ENCODE measurements at places on chromosomes 6 and 20.

DNA sequence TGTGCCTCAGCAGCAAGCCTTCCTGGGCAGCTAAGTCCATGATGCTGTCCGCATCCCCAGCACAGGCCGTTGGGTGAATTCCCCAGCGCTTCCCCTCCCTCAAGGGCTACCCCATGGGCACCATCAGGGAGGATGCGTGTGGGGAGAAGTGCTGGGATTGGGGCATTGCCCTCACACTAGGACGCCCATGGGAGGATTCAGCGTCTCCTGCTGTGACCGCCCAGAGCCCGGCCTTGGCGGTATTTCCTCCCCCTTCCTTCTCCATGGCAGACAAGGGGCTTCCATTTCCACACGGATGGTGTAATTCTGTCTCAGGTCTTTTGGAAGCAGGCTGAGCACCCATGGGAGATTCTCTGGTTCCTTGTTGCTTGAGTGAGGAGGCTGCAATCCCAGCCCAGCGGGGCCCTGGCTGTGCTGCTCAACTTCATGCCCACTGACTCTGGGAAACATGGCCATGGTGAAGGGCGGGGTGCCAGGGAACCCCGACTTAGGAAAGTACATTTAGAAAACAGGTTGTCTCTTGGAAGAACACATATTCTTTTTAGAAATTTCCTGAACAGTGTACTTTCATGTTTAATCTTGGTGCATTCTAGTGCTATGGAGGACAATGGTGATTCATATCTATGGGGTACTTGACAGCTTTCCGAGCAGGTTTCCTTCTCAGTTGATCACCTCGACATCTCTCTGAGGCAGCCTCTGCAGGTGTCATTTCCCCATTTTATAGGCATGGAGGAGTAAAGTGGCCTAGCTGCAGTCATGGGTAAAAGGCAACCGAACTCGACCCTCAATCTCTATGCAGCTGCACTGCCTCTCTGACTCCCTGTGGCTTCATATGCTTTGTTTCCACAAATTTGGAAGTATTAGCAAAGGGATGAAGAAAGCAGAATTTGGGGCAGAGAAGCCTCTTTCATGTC lies 178.2 kb upstream of the CST7 start:
- no peak for DNase-seq

GRCh38 chr6:34332251-34333198 lies 59.9 kb downstream of the NUDT3 start:
- DNase-seq = no peak

GRCh38 chr6:54801669-54802068 lies 44.9 kb upstream of the FAM83B start:
- DNase-seq = no peak

DNA sequence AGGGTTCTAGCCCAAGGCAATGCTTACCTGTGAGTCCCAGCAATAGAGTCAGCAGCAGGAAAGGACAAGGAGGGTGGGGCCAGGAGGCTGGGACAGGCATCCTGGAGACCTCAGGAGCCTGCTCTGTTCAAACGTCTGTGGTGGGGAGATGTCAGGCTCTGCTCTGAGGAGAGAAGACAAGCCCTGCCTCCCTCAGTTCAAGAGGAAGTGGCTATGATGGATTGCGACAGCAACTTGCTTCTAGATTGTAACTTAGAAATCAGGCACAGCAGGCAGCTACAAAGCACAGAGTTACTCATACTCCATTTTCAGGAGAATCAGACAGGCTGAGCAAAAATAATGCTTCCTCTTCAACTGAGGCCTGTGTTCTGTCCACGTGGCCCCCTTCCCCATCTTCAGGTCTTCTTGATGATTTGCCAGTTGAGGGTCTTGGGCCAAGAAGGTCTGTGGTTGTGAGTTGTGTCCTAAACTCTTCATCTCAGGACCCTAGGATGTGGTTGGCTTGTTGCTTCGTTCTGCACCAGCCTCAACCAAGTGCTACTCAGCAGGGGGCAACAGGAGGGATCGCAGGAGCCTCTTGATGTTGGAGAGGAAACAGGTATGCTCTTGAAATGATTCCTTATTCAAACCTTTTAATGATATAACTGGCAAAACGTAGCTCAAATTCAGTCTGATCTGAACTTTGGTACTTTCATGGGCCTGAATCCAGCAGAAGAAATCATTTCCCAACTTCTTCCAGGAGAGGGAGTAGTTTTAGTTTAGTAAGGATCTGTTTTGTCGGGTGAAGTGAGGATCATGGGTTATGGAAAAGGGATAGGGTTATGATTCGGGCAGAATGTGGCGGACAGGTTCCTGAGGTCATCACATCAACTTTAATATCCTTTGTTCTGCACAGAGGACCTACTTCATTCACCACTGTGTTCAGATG lies 31.0 kb downstream of the SIRPB1 start:
- DNase-seq = no peak

DNA sequence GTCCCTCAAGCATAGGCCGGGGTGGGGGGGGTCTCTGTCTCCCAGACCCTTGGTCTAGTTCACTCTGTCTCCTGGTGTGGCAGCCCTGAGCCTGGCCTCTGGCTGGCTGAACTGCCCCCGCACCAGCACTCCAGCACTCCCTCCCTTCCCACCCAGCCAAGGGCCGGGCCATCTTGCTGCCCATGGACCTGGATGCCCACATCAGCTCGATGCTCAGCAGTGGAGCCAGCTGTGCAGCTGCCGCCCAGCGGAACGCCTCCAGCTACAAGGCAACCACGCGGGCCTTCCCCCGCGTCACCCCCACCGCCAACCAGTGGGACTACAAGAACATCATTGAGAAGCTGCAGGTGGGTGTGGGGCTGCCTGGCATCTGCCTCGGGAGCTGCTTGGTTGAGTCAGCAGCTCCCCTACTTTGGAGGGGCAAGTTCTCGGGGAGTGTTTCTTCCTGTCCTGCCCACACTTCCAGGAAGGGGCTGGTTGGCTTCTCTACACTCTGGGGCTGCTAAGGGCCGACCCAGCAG lies 28.4 kb downstream of the UQCC2 start:
- DNase-seq = no peak

DNA sequence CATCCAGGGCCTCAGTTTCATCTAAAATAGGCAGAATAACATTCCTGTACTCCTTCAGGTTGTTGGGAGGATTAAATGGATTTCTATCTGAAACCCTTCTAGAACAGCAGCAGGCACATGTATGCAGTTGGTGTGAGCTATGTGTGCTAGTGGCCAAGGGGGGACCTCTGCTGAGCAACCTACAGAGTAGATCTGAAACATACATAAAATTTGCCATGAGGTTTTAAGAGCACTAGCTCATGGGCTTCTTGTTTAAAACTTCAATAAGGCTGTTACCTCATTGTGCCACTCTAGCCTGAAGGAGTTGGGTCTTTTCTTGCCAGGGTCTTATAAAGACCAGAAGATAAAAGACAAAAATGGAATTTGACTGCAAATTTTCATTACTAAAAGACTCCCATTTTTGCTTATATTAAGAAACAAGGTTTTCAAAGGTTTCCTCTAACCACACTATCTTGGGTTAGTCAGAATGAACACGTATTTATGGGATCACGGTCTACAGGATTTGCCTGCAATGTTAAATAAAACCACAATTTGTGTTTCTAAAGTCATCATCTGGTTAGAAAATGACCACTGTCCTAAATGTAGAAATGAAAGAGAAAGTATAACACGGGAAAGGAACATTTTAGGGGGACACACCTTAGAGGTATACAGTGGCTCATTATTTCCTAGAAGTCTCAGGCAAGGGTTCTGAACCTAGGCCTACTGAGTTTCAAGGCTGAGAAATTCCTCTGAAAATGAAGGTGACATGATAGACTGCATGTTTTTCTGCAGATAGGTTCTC lies 144.9 kb upstream of the OLIG3 start:
- no peak for DNase-seq

- DNase-seq = peak; percentile 32
These were observed 100.7 kb downstream of the NOL4L start for GRCh38 chr20:32484225-32484957.

DNA sequence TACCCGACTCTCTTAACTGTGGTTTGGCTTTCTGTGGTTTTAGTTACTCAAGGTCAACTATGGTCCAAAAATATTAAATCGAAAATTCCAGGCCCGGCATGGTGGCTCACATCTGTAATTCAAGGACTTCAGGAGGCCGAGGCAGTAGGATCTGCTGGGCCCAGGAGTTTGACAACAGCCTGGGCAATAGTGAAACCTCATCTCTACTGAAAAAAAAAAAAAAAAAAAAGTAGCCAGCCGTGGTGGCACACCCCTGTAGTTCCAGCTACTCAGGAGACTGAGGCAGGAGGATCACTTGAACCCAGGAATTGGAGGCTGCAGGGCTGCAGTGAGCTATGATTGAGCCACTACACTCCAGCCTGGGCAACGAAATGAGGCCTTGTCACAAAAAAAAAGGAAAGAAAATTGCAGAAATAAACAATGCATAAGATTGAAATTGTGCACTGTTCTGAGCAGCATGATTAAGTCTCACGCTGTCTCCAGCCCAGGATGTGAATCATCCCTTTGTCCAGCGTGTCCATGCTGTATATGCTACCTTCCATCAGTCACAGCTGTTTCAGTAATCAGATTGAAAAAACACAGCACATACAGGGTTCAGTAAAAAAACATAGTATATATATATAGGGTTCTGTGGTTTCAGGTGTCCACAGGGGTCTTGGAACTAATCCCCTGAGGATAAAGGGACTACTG lies 40.7 kb downstream of the RGS17 start:
- no peak for DNase-seq

GRCh38 chr6:78810698-78811097 lies 56.7 kb upstream of the IRAK1BP1 start:
- no peak for DNase-seq

DNA sequence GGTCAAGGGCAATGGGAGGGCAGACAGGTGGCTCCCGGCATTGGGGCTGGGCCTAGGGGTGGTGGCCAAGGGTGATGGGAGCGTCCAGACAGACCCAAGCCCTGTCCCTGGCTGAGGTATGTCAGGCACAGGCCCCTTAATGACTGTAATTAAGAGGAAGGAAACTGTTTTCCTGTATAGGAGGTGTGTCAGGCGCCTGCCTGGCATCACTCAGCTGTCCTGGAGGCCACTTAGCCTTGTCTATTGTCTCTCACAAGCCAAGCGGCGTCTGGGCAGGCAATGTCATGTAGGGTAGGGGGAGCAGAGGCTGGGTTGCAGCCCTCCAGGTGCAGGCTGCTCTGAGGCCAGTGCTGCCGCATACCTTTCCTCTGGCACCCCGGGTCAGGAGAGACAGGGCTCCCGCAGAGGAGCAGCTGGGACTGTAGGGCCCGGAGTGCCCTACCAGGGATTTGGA lies 3.9 kb upstream of the FAM83C start:
- DNase-seq = no peak

DNA sequence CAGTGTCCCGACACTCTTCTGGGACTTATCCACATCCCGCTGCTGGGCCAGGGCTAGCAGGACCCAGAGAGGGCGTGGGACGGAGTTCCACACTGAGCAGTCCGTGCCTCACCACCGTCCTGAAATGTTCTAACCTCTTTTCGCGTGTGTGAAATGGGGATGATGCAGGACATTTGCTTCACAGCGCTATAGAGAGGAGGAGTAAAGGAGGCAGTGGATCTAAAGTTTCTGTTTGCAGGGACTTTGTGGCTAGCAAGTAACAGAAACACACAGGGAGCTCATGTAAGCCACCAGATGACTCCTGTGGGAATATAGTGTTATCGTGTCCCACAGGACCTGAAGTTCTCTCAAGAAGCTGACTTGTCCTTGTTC lies 634 bp downstream of the ITPA start:
- no peak for DNase-seq

DNA sequence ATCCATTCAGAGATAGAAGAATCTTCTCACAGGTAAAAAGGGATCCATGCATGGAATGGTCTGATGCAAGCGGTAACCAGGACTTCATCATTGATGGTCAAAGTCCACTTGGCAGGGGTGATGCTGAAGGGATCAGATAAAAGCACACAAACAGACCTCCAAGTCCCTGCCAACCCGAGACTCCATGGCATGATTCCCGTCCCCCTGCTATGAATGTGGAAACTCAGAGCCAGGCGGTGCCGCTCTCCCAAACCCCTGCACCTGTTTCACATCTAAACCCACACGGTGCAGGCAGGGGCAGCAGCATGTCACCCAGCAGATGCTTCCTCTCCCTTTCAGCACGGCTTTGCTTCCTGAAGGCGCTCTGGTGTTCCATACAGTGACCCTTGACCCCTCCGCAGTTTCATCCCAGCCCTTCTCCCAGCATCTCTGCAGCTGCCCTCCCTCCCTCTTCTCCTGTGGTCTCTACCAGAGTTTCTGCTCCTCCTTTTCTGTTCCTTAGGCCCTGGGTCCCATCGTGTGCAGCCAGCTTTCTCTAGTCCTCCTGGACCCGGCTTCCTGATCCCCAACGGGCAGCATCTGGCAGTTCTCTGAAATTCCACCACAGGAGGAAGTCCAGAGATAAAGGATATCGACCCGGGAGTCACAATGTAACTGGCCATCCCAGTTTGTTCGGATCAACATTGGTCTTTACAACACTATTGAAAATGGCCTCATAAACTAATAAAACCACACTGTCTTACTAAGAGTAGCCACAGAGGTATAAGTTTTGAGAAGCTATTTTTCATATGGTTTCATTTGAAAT lies 235.0 kb downstream of the TTLL2 start:
- DNase-seq = no peak

DNA sequence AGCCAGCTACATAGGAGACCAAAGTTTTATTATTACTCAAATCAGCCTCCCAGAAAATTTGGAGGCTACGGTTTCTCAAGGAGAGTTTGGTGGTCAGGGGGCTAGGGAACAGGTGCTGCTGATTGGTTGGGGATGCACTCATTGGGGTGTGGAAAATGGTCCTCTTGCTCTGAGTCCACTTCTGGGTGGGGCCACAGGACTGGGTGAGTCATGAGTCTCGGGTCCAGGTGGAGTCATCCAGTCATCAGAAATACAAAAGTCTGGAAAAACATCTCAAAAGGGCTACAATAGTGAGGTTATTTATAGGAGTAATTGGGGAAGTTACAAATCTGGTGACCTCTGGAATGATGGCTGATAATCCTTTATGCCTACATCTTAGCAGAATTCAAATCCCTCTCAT lies 54.3 kb upstream of the SLC22A16 start:
- no peak for DNase-seq

DNA sequence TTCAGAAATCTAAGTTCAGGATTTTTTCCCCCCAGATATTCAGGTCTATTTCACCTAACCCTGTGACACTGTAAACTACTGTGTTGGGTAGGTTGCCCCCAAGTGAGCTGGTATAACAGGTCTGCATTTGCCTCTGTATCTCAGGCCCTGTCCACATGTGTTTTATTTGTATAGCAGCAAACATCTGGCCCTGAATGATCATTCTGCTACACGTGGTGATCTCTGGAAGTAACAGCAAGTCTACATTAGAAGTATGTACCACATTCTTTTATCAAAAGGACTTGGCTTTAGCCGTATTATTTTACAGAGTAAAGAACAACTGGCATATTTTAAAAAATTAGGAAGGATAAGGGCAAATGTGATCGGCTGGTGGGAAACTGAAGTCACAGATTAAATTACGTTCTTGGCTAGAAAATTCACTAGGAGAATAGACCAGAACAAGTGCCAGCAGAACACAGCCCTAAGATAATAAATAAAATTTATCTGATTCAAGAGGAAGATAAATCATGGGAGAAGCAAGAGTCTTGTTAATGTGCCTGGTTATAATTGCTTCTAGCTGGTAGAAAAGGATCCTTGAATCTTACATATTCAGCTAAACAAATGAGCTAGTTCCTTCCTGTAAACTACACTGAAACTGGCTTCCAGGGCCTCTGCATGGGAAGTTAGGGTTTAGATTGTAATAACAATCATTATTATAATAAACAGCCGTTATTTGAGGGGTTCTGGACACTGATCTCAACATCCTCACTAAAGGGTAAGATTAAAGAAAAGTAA lies 192.1 kb downstream of the SAMD5 start:
- no peak for DNase-seq

All from GM12892 (cell line).